Activated CD8-positive, alpha-beta memory T cell treated with anti-CD3 and anti-CD28 coated beads, Interleukin-2, amount 50 U/mL, for 48 hours (primary cell): ENCODE measurements at places on chromosomes 6 and 20.
A peak's percentile ranks its signal among the peaks of the same experiment; 100 is the strongest.

- DNase-seq, result no peak
These were observed 891.7 kb downstream of the C6orf118 start for GRCh38 chr6:164417537-164418261.

- no peak for DNase-seq
These were observed 419.9 kb downstream of the QKI start for GRCh38 chr6:163834226-163834970.

DNA sequence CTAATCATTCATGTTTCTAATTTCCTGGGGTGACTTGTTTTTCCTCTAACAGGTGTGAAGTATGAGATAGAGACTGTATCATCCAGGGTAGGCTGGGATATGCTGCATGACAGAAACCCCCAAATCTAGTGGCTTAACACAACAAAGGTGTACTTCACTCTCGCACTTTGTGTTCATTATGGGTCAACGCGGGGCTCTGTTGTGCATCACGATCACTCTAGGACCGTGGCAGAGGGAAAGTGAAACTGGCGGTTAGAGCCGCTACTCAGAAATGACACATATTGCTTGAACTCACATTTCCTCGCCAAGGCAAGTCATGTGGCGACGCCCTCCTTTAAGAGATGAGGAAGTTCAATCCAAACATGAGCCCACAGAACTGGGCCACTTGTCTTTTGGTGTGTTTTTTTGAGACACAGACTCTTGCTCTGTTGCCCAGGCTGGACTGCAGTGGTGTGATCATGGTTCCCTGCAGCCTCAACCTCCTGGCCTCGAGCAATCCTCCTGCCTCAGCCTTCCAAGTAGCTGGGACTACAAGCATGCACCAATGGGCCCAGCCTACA lies 41.3 kb downstream of the PCNA start:
- peak; percentile 80 for DNase-seq

GRCh38 chr20:45462711-45463509 lies 6.6 kb upstream of the WFDC2 start:
- no peak for DNase-seq

- DNase-seq, result no peak
These were observed 335.3 kb upstream of the NT5E start for GRCh38 chr6:85114581-85114935.

GRCh38 chr6:149239573-149240209 lies 77.8 kb upstream of the TAB2 start:
- DNase-seq, result no peak

DNA sequence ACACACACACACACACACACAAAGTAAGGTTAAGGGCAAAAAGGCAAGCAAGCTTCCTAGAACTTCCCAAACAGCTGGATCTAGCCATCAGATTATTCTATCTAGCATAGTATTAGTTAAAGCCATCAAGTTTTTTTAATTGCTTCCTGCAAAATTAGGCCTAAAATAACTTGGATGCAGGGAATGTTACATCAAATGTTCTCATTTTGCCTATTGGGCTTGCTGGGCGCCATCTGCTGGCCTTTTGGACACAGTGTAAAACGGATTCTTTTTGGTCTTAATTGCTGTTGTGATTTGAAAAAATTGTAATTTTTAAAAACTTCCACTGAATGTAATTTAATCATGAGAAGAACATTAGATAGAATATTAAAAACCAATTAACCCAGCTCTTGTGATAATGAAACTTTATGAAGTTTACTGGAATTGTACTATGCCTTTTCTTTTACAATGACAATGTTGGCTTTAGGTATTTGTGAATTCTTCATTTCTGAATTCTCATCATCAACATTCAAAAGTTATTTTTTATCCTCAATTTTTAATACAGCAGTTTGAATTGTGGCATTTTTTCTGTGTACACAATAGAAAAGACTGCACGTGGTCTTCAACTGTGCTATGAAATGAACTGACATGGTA lies 6.8 kb downstream of the MKKS start:
- no peak for DNase-seq

DNA sequence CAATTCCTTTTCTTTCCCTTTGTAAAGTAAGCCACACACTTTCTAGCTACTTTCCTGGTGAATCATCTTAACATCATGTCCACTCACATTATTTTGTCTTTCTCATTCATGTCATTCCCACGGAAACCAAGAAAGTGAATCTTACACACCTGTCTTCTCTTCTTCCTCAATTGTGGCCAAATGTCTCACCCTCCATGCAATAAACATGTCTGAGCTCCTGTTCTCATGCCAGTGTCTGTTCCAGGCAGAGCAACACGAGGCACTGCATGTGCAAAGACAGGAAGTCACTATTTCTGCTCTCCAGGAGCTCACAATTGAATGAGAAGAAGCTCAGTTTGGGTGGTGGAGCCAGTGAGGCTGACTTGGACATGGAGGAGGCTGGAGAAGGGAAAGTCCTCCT lies 29.0 kb upstream of the TMEM244 start:
- DNase-seq, result no peak

DNA sequence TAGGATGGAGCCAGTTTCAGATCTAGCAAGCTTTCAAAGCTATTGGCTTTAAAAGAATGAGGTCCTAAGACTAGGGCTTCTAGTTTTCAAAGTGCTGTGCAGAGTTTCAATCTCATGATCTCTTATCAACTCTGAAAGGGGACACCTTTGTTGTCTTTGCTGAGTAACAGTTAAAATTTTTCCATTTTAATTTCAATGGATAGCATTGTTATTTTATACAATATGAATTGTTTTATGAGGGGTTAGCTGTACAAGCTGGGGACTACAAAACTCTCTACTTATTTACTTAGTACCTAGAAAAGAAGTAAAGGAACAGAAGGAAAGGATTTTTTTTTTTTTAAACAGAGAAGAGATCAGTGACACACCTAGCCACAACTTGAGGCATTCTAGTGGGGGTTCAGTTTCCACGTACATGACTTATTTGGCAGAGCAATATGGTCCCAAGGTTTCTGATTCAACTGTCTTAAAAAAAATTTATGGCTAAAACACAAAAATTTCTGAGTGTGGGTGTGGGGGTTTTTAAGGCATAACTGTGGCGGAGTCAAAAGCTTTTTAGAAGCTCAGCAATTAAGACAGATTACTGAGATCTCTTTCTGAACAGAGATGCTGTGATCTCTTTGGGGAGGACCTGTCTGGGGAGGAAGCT lies 46.1 kb upstream of the JAG1 start:
- DNase-seq, result no peak

DNA sequence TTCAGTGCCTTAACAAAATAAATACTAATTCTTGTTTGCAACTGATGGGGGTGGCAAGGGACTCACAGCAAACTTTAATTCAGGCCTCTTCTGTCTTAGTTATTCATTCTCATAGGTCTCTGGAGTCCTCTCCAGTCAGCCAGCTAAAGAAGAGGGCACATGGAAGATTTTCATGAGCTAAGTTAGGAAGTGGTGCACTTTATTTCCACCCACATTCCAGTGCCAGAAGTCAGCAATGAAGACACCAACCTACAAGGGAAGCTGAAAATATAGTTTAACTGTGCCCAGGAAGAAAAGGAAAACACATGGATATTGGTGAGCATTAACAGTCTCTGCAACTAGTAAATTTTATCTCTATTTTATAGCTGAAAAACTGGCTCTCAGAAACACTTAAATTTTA lies 16.7 kb upstream of the IRAK1BP1 start:
- DNase-seq, result no peak

- peak; percentile 8 for DNase-seq
These were observed 62.0 kb downstream of the GFOD1 start for GRCh38 chr6:13425270-13425873.

- DNase-seq, result no peak
These were observed 47.7 kb downstream of the BANF2 start for GRCh38 chr20:17747431-17747846.

- no peak for DNase-seq
These were observed 254.0 kb downstream of the CDC5L start for GRCh38 chr6:44641344-44642031.

DNA sequence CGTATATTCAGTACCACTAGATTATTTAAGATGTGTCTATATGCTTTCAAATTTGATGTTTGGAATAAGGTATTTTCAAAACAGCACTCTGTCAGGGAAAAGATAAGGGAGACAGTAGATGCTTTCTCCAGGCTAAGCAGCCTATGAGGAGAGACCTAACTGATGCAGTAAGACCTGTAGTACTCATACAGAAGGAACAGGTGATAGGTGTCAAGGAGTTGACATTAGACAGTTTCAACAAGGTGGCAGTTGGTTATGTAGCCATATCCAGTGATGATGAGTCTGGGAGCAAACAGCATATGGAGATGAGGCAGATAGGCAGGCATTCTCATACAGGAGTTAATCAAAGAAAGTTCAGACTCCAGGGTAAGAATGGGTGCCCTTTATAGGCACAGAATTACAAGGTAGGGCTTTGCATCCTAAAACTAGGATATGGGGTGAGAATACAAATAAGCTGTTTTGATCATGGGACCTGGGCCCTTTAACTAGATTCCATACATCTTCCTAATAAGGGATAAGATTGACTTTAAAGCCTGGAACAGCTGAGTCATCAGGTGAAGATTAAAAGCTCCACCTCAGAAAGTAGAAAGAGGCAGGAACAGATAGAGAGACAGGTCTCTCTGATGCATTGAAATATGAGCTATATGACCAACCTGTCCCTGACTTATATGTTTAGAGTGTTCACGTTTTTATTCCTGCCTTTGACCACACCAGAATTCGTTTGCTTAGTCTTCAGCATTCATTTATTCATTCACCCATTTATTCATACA lies 7.9 kb downstream of the RSPH4A start:
- DNase-seq, result no peak

- no peak for DNase-seq
These were observed 171.3 kb upstream of the NT5E start for GRCh38 chr6:85278466-85279035.
